Right atrium auricular region (tissue), 2 donors: ENCODE measurements at places on chromosomes 4 and X. TPM values are rescaled to one million over a fixed set of nuclear protein-coding genes. Genes with fewer than 3 reads are reported as not detected.

DNA sequence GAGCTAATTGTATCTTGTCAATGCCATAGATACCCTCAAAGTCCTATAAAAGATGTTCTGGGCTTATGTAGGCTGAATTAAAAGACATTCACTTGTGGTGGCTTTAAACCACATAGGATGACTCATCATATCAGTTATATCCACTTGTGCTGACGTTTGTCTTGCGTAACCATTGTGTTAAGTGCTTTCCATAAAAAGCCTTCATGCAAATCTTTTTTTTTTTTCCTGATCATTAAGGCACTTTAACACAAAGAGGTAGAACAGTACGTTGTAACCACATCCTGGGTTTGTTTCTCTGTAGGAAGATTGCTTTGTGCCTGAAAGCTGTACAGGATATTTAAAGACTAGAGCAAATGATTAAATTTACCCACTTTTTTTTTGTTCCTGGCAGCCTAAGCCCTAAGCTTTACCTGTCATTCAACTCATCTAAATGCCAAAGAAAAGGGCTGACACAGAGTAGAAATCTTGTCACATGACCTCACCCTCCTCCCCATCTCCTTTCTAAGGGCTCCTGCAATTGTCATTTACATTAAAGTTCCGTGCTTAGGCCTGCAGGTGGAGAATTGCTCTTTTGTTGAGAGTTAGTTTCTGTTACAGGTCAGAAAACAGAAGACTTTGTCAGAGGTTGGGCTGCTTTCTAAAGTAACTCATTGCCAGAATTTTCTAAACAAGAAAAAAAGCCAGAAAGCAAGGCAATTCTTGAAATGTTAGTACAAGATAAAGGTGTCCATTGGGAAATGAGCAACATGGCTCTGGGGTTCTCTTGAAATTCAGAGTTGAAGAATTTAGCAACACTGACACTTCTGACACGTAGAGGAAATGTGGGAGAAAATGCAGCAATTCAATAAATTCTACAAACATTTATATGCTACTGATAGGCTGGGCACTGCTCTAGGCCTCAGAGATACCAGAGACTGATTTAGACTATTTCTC is 555.6 kb downstream of the PPARGC1A start:
- H3K4me3 ChIP-seq, result no peak overlapping the region
- no peaks in the 10 kb centered on the region for H3K27me3 ChIP-seq
- DNase-seq, result no peak
- H3K27ac ChIP-seq, result peak overlapping the region; percentile 6
- H3K4me1 ChIP-seq, result no peaks in the 10 kb centered on the region

DNA sequence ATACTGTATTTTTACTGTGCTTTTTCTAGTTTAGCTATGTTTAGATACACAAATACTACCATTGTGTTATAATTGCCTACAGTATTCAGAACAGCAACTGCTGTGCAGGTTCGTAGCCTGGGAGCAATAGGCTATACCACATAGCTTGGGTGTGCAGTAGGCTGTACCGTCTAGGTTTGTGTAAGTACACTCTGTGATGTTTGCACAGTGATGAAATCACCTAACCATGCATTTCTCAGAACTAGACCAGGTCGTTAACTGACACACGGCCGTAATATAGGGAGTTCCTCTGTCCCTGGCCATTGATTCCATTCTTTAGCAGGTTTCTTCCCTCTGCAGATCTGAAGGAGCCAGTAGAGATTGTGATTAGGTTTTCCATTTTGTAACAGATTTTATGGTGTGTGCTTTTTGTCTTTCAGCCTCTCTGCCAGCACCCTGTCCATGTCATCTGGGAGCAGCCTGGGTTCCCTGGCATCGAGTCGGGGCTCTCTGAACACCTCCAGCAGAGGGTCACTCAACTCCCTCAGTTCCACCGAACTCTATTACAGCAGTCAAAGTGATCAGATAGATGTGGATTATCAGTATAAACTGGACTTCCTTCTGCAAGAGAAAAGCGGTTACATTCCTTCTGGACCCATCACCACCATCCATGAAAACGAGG is 59.5 kb downstream of the CLDN22 start:
- H3K27me3 ChIP-seq, result no peaks in the 10 kb centered on the region
- no peak overlapping the region for H3K4me3 ChIP-seq
- H3K27ac ChIP-seq, result no peak overlapping the region
- H3K4me1 ChIP-seq, result peaks cover 13% of the 10 kb centered on the region

DNA sequence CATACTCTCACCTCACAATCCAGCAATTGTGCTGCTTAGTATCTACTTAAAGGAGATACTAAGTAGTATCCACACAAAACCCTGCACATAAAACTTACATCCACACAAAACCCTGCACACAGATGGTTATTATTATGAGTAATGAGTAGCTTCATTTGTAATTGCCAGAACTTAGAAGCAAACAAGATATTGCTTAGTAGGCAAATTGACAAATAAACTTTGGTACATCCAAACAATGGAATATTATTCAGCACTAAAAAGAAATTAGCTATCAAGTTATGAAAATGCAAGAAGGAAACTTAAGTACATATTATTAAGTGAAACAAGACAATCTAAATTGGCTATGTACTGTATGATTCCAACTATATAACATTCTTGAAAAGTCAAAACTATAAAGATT is 80.6 kb downstream of the NPY2R start:
- no peaks in the 10 kb centered on the region for H3K36me3 ChIP-seq
- H3K4me3 ChIP-seq, result no peak overlapping the region
- H3K4me1 ChIP-seq, result no peaks in the 10 kb centered on the region
- no peak overlapping the region for H3K27ac ChIP-seq
- H3K27me3 ChIP-seq, result no peaks in the 10 kb centered on the region

GRCh38 chr4:153018031-153018430 is 81.9 kb downstream of the FHDC1 start:
- H3K27ac ChIP-seq, result no peak overlapping the region
- no peaks in the 10 kb centered on the region for H3K4me1 ChIP-seq
- no peak overlapping the region for H3K4me3 ChIP-seq
- H3K27me3 ChIP-seq, result no peaks in the 10 kb centered on the region
- H3K36me3 ChIP-seq, result no peaks in the 10 kb centered on the region

GRCh38 chr4:124060261-124060918 is 652.1 kb downstream of the ANKRD50 start:
- peak; percentile 87 for DNase-seq
- H3K36me3 ChIP-seq, result no peaks in the 10 kb centered on the region
- no peak overlapping the region for H3K4me3 ChIP-seq

GRCh38 chrX:68922013-68922412 is 93.2 kb downstream of the EFNB1 start:
- no peaks in the 10 kb centered on the region for H3K4me1 ChIP-seq
- no peak for DNase-seq
- no peak overlapping the region for H3K4me3 ChIP-seq
- H3K27ac ChIP-seq, result no peak overlapping the region

CPZ gene
- total RNA-seq, result 1.2 TPM

- no peak overlapping the region for H3K4me3 ChIP-seq
- H3K27me3 ChIP-seq, result no peaks in the 10 kb centered on the region
- DNase-seq, result no peak
- peaks cover 10% of the 10 kb centered on the region for H3K4me1 ChIP-seq
- no peaks in the 10 kb centered on the region for H3K36me3 ChIP-seq
Observed at GRCh38 chr4:105248613-105249012, 101.9 kb downstream of the TET2 start.

GRCh38 chr4:65845199-65845773 is 175.0 kb upstream of the EPHA5 start:
- no peak overlapping the region for H3K27ac ChIP-seq
- H3K4me3 ChIP-seq, result no peak overlapping the region
- DNase-seq, result no peak
- H3K27me3 ChIP-seq, result no peaks in the 10 kb centered on the region
- no peaks in the 10 kb centered on the region for H3K4me1 ChIP-seq

DNA sequence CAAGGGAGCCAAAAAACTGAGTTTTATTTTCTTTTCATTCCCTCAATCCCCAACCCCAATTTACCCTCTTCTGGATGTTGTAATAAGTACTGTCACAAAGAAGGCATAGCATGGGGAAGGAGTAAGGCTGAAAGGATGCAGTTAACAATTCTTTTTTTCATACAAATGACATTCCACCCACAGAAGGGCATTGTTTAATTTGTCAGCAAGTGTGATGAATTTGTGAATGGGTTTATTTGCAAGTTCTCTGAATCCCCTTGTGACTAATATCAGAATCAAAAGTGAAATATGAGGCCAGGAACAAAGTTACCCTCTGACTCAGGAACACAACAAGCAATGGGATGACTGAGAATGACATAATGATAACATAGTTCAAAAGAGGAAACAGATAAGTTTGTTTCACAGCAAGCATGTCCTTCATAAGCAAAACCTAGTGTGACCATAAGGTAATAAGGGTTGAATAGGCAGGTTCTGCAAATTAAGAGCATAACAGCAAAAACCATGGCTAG is 2.1 kb downstream of the GEMIN8 start:
- no peaks in the 10 kb centered on the region for H3K4me1 ChIP-seq
- peak overlapping the region; percentile 4 for H3K27ac ChIP-seq
- H3K27me3 ChIP-seq, result no peaks in the 10 kb centered on the region
- H3K36me3 ChIP-seq, result no peaks in the 10 kb centered on the region
- no peak overlapping the region for H3K4me3 ChIP-seq

DNA sequence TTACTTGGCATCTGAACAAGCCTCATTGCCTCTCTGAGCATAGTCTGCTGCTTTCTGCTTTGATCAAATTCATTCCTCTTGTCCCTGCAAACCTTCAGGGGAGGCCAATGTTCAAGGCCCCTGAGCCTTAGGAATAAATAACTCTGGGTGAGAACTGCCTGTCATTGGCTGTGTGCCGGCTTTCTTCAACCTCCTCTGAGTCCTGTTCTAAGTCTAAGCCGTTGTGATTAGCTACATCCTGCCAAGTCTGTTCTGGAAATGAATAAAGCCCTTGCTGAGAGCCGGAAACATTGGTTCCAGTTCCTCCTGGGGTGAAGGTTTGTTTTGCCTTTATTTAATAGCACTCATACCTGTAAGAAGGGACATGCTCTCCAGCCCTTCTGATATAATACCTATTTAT is 13.8 kb downstream of the RNF4 start:
- H3K27me3 ChIP-seq, result no peaks in the 10 kb centered on the region
- no peak for DNase-seq
- H3K27ac ChIP-seq, result peak overlapping the region; percentile 18
- no peaks in the 10 kb centered on the region for H3K36me3 ChIP-seq
- no peak overlapping the region for H3K4me3 ChIP-seq
- peaks cover 78% of the 10 kb centered on the region for H3K4me1 ChIP-seq

DNA sequence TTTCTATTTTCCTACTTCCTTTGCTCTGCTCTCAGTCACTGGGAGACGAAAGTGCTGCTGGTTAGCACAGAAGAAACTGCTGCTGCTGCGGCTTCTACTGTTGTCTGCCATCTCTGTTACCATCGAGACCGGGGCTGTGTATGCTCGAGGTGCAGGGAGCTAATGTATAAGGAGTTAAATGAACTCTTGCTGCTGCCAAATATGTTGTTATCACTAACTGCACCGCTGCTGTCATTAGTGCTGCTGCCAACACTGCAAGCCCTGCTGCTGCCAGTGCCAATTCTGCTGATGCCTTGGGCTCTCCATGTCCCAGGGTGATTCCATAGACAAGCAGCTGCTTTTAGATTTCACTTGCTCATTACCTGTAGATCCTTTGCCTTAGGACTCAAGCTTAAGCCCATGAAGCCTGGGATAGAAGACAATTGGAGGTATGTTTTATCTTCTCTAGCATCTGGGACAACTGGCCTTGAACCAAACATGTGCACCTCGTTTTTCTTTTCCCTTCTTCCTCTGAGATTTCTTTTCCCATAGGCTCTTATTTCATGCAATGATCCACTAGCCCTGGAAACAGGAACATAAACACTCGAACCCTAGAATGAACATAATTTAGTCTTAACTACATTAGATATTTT is 107.8 kb downstream of the CCSER1 start:
- H3K27me3 ChIP-seq, result no peaks in the 10 kb centered on the region
- DNase-seq, result no peak
- H3K4me1 ChIP-seq, result no peaks in the 10 kb centered on the region
- no peaks in the 10 kb centered on the region for H3K36me3 ChIP-seq

RNF150 gene
- total RNA-seq, result 26.2 TPM
